ENCODE measurements at places on chromosomes 1 and 21.

DNA sequence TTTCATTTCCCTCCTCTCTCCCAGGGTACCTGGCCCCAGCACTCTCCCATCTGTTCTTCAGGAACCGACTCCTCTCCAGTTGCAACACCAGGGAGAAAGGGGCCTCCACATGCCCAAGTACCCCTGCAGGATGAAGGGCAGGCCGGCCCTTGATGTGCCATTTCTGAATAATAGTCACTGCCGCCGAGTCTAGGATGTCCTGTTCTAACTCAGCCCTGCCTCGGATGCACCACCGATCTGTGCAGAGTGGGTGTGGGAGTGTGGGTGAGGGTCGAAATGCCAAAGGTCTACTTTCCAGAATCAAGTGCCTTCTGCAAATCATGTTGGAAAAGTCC lies 25.4 kb upstream of the SPSB1 start:
- no peak for DNase-seq

DNA sequence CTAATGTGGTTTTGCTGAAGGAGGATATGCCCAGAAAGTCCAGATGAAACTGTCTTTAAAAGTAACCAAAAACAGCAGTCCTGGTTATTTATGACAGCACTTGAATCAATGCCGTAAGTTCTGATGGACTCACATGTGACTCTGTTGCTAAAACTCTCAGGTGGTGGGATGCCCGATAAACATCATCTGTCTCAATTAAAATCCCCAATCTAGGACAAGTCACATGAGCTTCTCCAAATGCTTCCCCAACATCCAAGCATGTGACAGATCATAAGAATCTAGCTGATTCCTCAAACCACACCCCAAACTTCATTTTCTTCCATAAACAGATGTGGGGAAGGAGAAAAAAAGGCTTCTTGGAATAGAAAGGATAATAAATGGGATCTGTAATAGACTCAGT lies 786 bp upstream of the CTSK start:
- DNase-seq, result no peak

DNA sequence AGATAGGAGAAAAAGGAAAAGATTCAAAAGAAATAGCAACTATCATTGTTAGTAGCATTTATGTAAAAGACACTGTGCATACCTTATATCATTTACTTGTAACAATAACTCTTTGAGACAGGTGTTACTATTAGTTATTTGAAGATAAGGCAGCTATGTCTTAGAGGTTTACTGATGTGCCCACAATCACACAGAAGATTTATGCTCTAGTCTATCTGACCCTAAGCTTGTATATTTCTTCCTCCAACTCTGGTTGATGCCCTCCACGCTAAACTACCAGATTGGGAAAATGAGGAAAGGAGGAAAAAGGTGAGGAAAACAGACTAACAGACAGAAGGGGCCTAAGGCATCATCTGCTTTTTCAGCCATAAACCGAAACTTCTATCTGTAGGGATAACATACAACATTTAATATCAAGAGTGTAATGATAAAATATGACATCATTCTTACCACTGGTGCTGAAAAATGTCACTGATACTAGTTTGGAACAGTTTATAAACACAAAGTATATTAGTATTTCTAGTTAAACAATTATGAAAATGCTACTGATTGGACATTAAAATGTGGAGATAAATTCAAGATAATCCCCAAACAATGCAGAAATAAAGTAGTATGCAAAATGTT lies 5.1 kb downstream of the COLGALT2 start:
- DNase-seq, result no peak

DNA sequence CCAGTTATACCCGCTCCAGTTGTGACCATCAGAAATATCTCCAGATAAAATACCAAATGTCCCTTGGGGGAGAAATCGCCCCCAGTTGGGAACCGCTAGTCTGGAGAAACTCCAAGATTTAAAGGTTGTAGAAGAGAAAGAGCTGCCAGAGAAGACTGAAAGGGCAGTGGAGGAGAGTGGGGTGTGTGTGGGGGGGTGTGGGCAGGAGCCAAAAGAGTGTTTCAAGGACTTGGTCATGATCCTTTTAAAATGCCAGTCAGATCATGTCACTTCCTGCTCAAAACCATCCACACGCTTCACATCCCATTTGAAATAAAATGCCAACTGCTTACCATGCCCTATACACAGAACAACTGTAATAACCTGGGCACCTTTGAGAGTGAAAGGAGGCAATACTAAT lies 3.4 kb upstream of the HEYL start:
- no peak for DNase-seq

DNA sequence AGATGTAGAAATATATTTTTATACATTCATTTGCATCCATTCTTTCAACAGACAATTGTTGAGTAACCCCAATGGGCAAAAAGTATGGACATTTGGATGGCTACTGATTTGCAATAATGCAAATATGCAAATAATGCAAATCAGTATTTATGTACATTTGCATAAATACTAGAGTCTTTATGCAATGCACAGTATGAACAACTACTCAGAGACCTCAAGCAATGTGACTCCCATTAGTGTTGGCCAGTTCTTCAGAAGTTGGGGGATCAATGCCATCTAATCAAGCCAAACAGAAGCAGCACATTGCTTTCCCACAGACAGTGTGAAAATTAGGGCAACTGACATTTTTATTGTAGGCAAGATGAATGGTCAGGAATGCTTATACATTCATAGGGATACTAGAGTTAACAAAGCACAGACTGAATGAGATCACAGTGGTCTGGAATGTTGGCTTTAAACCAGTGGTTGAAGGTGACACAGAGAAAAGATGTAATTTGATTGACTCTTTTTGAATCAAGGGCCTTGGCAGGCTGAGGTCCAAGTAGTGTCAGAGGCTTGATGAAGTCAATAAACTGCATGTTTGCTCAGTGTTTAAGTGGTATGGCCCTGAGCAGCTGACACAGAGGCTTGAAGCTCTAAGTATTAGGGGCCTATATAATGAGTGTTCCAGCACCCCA lies 256.6 kb downstream of the CTH start:
- no peak for DNase-seq

- DNase-seq, result no peak
These were observed 360 bp downstream of the GJC2 start for GRCh38 chr1:228150120-228150460.

DNA sequence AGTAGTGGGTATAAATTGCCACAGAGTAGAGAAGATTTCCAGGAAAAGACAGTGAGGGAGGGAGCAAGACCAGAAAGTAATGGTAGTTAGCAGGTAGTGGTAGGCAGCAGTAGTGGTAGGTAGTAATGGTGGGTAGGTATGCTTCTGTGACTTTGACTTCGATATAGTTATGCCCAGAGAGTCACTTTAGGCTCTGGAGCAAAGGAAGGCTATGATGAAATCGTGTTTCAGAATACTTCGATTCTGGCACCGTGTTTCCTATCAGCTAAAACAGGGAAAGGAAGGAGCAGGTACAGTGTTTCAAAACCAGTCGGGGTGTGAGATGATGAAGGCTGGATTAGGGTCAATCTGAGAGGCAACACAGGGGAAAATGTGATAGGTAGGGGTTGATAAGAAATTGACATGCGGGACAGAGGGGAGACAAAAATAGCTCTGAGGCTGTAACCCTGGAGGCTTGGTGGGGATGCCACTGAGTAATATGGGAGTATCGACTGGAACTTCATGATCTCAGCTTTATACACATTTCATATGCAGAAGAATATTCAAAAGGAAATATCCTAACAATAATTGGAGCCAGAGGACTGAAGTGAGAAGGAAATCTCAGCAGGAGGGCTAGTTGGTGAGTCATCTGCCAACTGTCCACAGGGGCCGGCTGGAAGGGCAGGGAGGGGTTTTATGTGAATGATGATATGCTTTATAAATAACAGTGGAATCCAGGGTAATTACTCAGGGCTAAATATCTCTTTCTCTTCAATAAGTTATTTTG lies 25.2 kb upstream of the TRIM45 start:
- no peak for DNase-seq

DNA sequence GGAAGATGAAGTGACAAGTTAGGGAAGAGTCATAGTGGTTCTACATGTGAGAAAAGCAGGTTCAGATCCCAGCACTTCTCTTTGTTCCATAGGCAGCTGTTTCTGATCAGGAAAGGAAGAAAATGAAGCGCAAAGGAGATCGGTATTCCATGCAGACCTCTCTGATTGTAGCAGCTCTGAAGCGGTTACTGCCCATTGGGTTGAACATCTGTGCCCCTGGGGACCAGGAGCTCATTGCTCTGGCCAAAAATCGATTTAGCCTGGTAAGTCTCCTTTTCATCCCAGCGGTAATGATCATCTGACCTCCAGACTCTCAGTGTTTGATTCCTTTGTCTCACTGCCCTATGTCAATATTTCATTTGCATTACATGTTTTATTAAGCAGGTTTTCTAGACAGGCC lies 173.6 kb downstream of the ZP4 start:
- DNase-seq, result no peak

- no peak for DNase-seq
These were observed 19.4 kb upstream of the TMEM222 start for GRCh38 chr1:27302612-27303011.

GRCh38 chr1:46508757-46509156 lies 19.1 kb downstream of the DMBX1 start:
- DNase-seq, result no peak

GRCh38 chr1:162722036-162722435 lies 68.5 kb upstream of the HSD17B7 start:
- DNase-seq, result no peak

DNA sequence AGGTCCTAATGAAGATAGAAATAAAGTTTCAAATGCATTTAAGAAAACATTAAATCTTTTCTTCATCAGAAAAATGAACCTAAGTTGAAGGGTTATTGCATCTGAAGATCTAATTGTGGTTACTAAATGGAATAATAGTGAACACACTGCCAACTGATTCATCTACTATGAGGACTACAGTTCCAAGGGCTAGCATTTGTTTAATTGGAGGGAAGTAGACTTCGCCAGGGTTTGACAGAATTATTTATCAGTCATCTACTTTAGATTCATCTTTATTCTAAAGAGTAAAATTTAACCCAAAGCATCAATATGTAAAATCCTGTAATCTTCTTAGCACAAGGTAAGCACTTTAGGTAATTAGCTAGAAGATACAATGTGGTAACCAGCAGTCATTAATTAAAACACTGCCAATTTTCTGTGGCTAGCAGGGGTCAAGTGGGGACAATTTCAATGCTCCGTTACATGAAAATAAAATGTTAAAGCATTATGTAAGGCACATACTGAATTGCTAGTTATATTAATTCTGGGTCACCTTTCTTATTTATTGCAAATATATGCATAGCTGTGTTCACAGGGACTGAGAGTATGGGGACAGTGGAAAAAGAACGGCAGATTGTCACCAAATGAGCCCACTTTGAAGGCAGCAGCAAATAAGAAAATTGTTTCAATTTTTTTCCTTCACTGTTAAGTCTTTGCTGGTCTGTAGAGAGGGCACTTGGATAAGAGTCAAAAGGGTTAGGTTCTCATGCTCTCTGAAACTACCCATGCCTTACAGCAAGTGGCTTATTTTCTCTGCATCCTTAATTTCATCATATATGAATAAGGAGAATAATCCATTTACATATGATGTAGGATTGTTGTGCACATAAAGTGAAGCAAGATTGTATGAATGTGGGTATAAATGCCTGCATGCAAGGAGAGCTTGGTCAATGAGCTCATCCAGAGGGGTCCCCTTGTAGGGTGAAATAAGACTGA lies 416.0 kb downstream of the PCP4 start:
- no peak for DNase-seq

DNA sequence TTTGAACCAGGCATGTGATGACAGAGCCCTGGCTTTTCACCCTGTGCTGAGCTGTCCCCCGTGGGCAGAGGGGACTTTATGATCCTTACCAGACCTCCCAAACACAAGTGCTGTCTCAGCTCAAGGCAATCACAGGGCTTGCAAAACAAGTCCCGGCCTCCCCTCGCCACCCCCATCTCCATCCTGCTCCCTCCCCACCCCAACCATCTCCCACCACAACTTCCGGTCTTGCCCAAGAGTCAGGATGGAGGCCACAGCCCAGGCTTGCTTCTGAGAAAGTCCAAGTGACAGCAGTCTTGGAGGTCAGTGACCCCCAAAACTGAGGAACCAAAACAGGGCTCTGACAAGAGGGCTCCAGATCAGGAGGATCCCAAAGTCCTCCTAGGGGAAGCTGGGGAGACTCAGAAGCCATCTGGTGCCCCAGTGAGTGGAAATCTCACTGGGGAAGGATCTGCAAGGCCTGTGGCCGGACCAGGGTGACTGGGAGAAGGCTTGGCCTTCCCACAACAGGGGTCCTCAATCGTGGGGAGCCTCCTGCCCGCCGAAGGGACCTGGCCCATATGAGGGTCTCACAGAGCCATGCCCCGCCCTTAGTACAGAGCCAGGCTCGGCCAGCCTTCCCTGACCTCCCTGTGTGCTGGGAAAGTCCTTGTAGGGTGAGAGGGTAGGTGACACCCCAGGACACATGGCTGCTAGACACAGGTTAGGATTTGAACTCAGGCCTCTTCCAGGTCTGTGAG lies 4.5 kb upstream of the SDC3 start:
- no peak for DNase-seq

GRCh38 chr1:187960125-187960638 lies 1131.4 kb downstream of the PLA2G4A start:
- no peak for DNase-seq

DNA sequence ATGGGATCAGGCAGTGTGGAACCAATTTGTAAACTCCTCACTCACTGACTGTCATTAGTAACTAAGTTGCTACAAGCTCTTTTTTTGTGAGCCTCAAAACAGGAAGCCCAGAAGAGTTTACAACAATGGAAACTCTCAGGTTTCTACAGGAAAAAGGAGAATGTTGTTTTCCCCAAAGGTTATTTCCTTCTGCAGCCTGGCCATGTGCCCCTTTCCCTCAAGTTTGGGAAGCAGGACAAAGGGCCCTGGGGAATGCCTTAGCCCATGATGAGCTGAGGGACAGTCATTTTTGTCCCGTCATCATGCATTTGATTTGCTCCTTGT lies 395.9 kb downstream of the KIF26B start:
- no peak for DNase-seq

- no peak for DNase-seq
These were observed 267.2 kb upstream of the SGIP1 start for GRCh38 chr1:66266756-66267155.

Measured in esophagus squamous epithelium (tissue), 5 donors.